Activated naive CD8-positive, alpha-beta T cell treated with anti-CD3 and anti-CD28 coated beads, Interleukin-2, amount 10 ng/mL, durations not matched to agents 7 days and 5 days (primary cell): ENCODE measurements at places on chromosomes 4 and X. TPM values are rescaled to one million over a fixed set of nuclear protein-coding genes. Genes with fewer than 3 reads are reported as not detected.

DNA sequence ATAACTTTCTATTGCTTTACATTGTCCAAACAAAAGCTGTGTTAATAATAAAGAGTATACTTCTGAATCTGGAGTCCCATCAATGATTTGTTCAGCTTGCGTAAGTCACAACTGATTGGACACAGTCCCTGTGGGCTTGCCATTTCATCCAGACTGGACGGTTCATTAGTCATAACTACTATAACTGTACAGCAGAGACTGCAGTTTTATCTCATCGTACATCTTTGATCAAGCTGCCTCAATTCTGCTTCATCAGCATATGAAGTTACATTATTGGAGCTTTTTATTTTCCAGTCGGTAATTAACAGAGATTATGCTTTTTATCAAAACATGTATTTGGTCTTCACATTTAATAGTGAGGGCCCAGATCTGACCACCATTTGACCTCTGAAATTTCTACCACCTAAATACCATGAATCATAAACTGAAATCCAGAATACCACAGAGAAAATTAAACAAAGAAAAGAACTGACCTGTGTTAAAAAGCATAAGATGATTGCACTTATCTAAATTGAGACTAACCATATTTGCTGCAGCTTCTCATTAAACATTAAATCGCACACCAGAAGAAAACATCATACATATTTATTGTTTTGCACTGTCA, 12.5 kb upstream of the MAB21L2 start:
- no peaks in the 10 kb centered on the region for H3K27me3 ChIP-seq
- H3K36me3 ChIP-seq, result peaks cover 10% of the 10 kb centered on the region
- no peak overlapping the region for H3K4me3 ChIP-seq
- peaks cover 3% of the 10 kb centered on the region for H3K4me1 ChIP-seq
- H3K27ac ChIP-seq, result no peak overlapping the region

- H3K27ac ChIP-seq, result no peak overlapping the region
- H3K4me1 ChIP-seq, result peaks cover 9% of the 10 kb centered on the region
- H3K36me3 ChIP-seq, result peaks cover 26% of the 10 kb centered on the region
- no peaks in the 10 kb centered on the region for H3K27me3 ChIP-seq
- no peak overlapping the region for H3K4me3 ChIP-seq
These were observed 6.8 kb downstream of the PLP2 start for GRCh38 chrX:49178537-49178936.

- H3K4me1 ChIP-seq, result no peaks in the 10 kb centered on the region
- no peaks in the 10 kb centered on the region for H3K27me3 ChIP-seq
These were observed 219.0 kb downstream of the DCTD start for GRCh38 chr4:182698212-182698611.

The TRPC5OS gene
- not detected for total RNA-seq

- H3K27ac ChIP-seq, result no peak overlapping the region
- no peaks in the 10 kb centered on the region for H3K4me1 ChIP-seq
- peaks cover 3% of the 10 kb centered on the region for H3K27me3 ChIP-seq
- no peak overlapping the region for H3K4me3 ChIP-seq
These were observed 20.3 kb upstream of the GUCY1B1 start for GRCh38 chr4:155738548-155738947.

The HPSE gene
- 16.5 TPM for total RNA-seq

- no peaks in the 10 kb centered on the region for H3K4me1 ChIP-seq
- peaks cover 2% of the 10 kb centered on the region for H3K27me3 ChIP-seq
- DNase-seq, result no peak
- H3K4me3 ChIP-seq, result no peak overlapping the region
- H3K27ac ChIP-seq, result no peak overlapping the region
- H3K36me3 ChIP-seq, result no peaks in the 10 kb centered on the region
These were observed 41.1 kb downstream of the GBA3 start for GRCh38 chr4:22733816-22734215.

- H3K4me1 ChIP-seq, result no peaks in the 10 kb centered on the region
- H3K27me3 ChIP-seq, result peaks cover 4% of the 10 kb centered on the region
These were observed 58.1 kb upstream of the PARM1 start for GRCh38 chr4:74874753-74875367.

- no peak for DNase-seq
- H3K36me3 ChIP-seq, result peaks cover 8% of the 10 kb centered on the region
- no peaks in the 10 kb centered on the region for H3K4me1 ChIP-seq
- H3K27me3 ChIP-seq, result no peaks in the 10 kb centered on the region
These were observed 31.5 kb downstream of the SLC9A7 start for GRCh38 chrX:46727441-46727840.

GRCh38 chrX:129565046-129565650, 25.1 kb downstream of the OCRL start:
- no peaks in the 10 kb centered on the region for H3K27me3 ChIP-seq
- H3K4me1 ChIP-seq, result peaks cover 6% of the 10 kb centered on the region
- no peak overlapping the region for H3K4me3 ChIP-seq
- H3K36me3 ChIP-seq, result peaks cover 12% of the 10 kb centered on the region
- no peak for DNase-seq

GRCh38 chr4:174045381-174045780, 238.1 kb downstream of the FBXO8 start:
- no peaks in the 10 kb centered on the region for H3K36me3 ChIP-seq
- H3K27ac ChIP-seq, result no peak overlapping the region
- no peak overlapping the region for H3K4me3 ChIP-seq

The GATA1 gene
- total RNA-seq, result not detected

The ART3 gene
- not detected for total RNA-seq

DNA sequence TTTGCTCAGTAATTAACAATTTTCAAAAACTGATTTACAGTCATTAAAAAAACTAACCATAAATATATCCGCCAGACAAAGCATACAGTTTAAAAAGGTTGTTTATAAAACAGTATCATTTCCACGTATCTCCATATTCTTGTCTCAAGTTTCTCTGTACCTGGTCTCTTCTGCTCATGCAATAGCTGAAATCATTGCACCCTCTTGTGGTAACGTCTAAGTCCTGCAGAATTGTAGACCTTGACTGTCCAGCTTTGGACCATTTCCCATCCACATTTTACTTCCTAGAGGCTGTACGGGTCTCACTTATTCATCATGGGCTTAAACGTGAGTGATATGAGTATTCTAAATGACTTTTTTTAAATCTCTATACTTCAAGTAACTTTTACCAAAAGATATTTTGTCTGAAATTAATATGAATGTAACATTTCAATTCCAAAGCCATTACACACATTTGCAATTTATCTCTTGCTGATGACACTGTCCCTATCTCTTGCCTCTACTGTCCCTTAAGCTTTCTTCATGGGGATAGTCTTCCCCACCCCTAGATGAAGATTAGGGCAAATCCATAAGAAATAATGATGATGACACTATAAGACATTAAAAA, 118.5 kb downstream of the BTC start:
- DNase-seq, result no peak
- H3K27ac ChIP-seq, result no peak overlapping the region
- H3K36me3 ChIP-seq, result no peaks in the 10 kb centered on the region
- H3K4me3 ChIP-seq, result no peak overlapping the region

DNA sequence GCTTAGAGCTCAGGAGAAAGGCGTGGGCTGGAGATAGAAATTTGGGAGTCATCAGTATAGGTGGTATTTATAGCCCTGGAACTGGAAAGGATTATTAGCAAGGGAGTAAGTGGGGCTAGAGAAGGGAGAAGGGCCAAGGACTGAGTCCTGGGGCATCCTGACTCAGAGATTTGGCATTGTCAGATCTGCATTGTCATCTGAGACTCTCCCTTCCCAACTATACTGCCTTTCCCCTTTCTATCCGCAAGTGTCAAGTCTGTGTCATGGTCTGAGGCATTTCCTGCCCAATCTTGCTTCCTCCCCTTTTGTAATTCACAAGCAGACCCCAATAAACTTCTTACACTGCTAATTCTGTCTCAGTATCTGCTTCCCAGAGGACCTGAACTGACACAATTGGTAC, 24.4 kb upstream of the SLC25A43 start:
- peaks cover 4% of the 10 kb centered on the region for H3K27me3 ChIP-seq
- no peaks in the 10 kb centered on the region for H3K36me3 ChIP-seq
- H3K4me1 ChIP-seq, result no peaks in the 10 kb centered on the region
- H3K27ac ChIP-seq, result no peak overlapping the region
- no peak overlapping the region for H3K4me3 ChIP-seq

The ASB12 gene
- total RNA-seq, result not detected

DNA sequence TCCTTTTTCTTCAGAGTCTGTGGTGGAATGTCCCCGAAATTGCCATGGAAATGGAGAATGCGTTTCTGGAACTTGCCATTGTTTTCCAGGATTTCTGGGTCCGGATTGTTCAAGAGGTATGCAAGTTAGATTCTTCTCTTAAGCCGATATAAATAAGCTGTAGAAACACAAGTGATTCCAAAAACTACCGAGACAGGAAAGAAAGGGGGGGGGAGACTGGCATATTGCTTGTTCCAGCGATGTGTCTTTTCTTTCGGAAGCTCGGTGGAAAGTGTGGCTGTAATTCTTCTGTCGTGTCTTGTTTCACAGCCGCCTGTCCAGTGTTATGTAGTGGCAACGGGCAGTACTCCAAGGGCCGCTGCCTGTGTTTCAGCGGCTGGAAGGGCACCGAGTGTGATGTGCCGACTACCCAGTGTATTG, 236.9 kb downstream of the DCTD start:
- H3K36me3 ChIP-seq, result no peaks in the 10 kb centered on the region
- no peak overlapping the region for H3K27ac ChIP-seq
- no peak overlapping the region for H3K4me3 ChIP-seq
- H3K4me1 ChIP-seq, result no peaks in the 10 kb centered on the region
- H3K27me3 ChIP-seq, result peaks cover 5% of the 10 kb centered on the region

The ATOH1 gene
- total RNA-seq, result not detected

The PITX2 gene
- not detected for total RNA-seq

- H3K36me3 ChIP-seq, result no peaks in the 10 kb centered on the region
- no peak overlapping the region for H3K27ac ChIP-seq
- no peak for DNase-seq
- H3K27me3 ChIP-seq, result no peaks in the 10 kb centered on the region
- no peaks in the 10 kb centered on the region for H3K4me1 ChIP-seq
- no peak overlapping the region for H3K4me3 ChIP-seq
These were observed 9.3 kb upstream of the ADH1C start for GRCh38 chr4:99361899-99362275.

- peak overlapping the region; percentile 58 for H3K27ac ChIP-seq
- peaks cover 5% of the 10 kb centered on the region for H3K27me3 ChIP-seq
- H3K4me1 ChIP-seq, result peaks cover 11% of the 10 kb centered on the region
These were observed 808 bp downstream of the PRDM5 start for GRCh38 chr4:120921456-120922380.

- peak within 1 kb of the TSS; percentile 66 for H3K4me3 ChIP-seq
- DNase-seq, result peak; percentile 30
- H3K27ac ChIP-seq, result no peak within 1 kb of the TSS
- peaks cover 4% of the 10 kb centered on the region for H3K4me1 ChIP-seq
- no peaks in the 10 kb centered on the region for H3K36me3 ChIP-seq
These were observed at the start of gene RNF128 for GRCh38 chrX:106726485-106727437. Gene RNF128 (plus strand): TSS chrX:106726701. CDS start chrX:106726914, 213 bp downstream.

GRCh38 chr4:76238236-76238635, 13.3 kb upstream of the FAM47E start:
- no peaks in the 10 kb centered on the region for H3K4me1 ChIP-seq
- H3K27ac ChIP-seq, result no peak overlapping the region
- no peak for DNase-seq
- H3K4me3 ChIP-seq, result no peak overlapping the region

GRCh38 chr4:47010912-47011446, 17.6 kb upstream of the GABRA4 start:
- peaks cover 14% of the 10 kb centered on the region for H3K36me3 ChIP-seq
- peak overlapping the region; percentile 53 for H3K4me3 ChIP-seq
- no peaks in the 10 kb centered on the region for H3K27me3 ChIP-seq
- peaks cover 8% of the 10 kb centered on the region for H3K4me1 ChIP-seq
- peak overlapping the region; percentile 74 for H3K27ac ChIP-seq

DNA sequence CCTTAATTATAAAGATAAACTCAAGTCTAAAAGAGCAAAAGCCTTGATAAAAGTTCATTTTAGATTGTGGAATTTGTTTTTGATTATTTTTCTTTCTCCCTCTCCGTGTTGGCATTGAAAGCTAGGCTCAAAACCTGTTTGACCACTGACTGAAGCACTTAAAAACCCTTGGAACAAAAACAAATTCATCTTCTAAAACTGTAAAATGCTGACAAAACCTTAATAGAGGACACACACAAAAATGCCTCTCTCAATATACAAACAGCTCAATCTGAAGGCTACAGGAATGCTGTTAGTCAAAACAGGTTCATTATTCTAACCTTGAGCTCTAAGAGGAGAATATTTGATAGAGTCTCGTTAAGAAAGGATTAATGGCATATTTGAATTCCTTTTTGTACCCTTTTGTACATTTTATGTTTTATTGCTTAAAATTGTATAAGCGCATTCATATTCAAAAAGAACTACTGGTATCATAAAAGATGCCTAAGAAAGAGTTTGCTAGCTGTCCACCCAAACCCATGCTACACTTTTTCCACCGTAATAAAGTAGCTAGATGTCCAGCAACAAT, 74.3 kb upstream of the NAP1L5 start:
- peaks cover 15% of the 10 kb centered on the region for H3K36me3 ChIP-seq
- H3K27ac ChIP-seq, result no peak overlapping the region
- no peak for DNase-seq
- no peak overlapping the region for H3K4me3 ChIP-seq
- no peaks in the 10 kb centered on the region for H3K4me1 ChIP-seq

DNA sequence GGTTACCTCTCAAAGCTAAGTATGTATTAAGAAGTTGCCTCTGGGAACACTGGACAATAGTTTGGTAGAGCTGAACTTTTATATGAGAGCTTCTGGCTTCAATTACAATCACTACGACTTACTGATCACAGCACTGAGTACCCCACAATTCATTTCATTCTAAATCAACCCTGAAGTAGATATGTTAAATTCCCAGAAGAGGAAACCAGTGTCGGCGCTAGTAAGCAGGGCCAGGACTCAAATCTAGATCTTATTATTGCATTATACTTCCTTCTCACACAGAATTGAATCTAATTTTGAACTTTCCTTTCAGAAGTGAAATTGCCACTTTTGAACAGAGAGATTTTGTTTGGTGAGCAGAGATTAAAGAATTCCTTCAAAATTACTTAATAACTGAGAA, 41.8 kb downstream of the HUWE1 start:
- DNase-seq, result no peak
- H3K4me1 ChIP-seq, result peaks cover 2% of the 10 kb centered on the region
- H3K4me3 ChIP-seq, result no peak overlapping the region
- H3K27ac ChIP-seq, result no peak overlapping the region
- H3K36me3 ChIP-seq, result peaks cover 11% of the 10 kb centered on the region

The IQCM gene
- not detected for total RNA-seq

The KLB gene
- not detected for total RNA-seq

DNA sequence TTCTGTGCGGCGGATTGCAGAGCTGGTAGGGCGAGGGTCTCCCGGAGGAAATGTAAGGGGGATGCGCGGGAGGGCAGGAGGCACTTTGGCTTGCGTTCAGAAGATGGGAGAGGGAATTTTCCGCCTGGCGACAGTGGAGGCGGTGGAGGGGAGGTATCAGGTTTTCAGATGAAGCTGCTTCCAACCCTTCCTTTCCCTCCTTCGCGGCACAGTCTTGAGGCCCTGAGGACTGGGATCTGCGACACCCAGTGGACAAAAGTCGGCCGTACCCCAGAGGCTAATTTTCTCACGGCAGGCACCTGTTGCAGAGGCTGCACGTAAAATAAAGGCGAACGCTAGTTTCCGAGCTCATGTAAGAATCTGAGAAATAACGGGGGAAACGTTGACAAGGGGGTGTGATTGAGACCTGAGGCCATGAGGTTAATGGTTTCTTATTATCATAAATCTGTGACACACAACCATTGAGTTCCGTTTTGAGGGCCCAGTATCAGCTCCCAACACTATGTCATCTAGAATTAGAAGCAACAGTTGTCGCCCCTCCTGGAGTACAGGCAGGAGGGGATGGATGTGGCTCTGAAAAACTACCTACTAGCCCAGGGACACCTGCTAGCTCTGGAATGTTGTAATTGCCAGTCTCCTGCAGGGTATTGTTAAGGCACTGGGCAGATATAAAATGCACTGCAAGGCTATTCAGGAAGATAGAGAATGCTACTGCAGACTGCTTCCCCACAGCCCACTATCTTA, 1.1 kb downstream of the ZCCHC18 start:
- H3K27me3 ChIP-seq, result no peaks in the 10 kb centered on the region
- H3K27ac ChIP-seq, result peak overlapping the region; percentile 93
- DNase-seq, result peak; percentile 49
- no peaks in the 10 kb centered on the region for H3K36me3 ChIP-seq
- peaks cover 34% of the 10 kb centered on the region for H3K4me1 ChIP-seq
